ENCODE measurements at places on chromosomes 3 and 15.

DNA sequence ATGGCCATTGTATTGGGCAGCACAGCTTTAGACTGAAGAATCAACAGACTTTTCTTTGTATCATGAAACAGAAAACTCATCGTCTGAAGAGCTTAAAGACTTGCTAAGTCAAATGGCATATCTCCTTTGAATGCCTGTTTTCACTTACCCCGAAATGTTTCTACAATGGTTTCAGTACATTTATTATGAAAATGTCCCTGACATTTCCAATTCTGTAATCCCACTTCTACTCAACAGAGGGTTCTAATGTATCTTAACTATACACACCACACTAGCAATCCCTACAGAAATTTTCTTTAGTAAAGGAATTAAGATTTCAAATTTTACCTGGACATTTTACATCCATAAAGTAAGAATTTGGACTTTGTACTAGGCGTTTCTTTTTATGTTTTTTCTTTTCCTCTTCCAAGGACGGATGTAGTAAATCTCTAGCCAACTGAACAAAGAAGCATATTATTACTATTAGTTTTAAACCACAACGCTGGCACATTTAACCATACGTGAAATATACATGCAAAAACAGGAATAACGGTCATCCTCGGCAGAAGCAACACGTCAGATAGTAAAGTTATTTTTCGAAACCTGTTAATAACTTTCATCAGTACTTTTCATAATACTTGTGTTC lies 1.1 kb downstream of the RPS27L start:
- DNase-seq: no peak

- DNase-seq: no peak
Observed at GRCh38 chr3:58249358-58250092, 11.9 kb downstream of the ABHD6 start.

DNA sequence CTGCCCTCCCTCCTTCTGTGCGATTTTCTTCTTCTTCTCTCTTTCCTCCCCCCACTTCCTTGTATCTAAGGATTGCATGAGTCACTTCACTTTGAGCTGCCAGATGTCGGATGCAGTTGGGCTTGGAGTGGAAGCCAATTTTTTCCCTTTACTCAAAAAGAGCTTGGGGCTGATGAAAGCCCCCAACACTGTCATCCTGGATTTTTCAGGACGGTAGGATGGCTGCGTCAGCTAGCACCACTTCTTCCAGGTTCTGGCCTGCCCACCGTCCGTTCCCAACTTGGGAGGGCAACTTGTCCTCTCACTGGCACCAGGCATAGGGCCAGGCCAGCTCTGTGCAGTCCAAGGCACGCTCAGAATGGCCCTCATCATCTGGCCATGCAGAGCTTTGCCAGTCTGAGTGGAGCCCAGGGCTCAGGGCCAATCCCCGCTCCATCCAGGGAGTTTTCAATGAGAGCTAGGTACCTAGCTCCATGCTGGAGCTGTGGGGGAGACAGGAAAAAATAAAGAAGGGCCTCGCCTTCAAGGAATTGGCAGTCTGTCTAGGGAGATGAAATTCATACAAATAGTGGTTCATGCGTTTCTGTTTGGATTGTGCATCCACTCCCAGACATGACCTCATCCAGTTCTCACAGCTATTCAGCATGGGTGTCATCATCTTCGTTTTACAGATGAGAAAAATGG lies 47.7 kb upstream of the INSYN1 start:
- no peak for DNase-seq

DNA sequence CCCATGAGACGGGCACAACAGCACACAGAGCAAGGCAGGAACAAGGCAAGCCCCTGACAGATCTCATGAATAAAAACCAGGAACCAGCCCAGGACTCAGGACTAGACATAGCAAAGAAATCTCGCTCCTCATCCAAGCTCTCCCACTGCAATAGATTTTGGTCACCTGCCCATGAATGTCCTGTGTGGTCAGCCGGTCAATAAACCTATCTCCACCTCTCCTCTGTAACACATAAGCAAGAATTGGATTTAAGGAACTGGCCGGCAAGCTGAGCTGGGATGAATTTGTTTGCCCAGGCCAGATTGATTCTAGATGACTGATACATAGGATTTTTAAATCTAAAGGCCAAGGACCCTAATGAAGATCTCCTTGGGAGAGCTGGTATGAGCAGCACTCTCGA lies 46.3 kb upstream of the SMAD3 start:
- no peak for DNase-seq

GRCh38 chr3:182234881-182235280 lies 523.2 kb downstream of the SOX2 start:
- no peak for DNase-seq

DNA sequence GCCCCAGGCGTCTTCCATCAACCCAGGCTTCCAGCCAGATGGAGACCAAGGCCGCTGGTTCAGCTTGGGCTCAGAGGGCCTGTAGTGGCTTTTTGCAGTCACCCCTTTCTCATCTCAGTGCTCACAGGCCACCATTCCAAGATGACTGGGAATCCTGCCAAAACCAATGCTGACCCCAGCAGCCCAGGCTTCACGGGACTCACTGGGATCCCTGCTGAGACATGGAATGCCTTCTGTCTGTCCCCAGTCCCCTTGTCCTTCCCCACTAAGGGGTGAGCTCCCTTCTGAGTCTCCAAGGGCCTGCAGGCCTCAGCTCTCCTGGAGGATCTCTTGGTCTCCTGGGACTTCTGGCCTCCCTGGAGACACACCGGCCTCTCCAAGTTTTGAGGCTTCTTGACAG lies 77.4 kb upstream of the SEC13 start:
- DNase-seq: no peak

DNA sequence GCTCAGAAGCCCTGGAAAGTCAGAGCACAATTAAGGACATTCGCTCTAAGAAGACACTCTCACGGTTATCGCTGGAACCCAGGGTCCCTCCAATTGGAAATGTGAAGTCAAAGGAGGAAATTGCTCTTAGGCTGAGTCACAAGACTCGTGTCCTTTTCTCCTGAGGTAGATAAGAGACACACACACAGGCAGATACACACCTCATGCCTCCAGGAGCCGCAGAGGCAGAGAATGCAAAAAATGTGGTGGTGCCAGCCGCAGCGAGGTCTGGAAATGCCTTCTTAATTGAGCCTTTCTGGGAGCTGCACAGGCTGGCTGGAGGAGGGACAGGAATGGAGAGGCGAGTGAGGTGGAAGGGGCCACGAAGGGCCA lies 189.3 kb downstream of the OPA1 start:
- DNase-seq: no peak

- DNase-seq: no peak
Observed at GRCh38 chr15:29225534-29226234, 43.9 kb downstream of the NSMCE3 start.

DNA sequence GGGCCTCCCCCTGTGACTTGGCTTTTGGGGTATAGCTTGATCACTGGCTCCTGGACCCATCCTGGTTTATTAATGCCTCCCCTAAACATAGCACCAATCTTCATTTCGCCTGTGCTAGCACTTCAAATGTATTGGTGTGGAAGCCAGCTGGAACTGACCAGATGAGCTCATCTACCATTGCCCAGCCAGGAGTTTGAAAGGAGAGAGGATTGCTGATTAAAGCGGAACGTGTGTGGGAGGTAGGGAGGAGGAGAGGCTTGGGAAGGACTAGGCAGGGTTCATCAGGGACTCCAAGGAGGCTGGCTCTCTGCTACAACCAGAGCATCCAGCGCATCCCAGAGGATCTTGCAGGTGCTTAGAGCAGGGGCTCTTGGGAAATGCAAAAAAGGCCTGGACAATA lies 34.4 kb upstream of the TLE3 start:
- no peak for DNase-seq

DNA sequence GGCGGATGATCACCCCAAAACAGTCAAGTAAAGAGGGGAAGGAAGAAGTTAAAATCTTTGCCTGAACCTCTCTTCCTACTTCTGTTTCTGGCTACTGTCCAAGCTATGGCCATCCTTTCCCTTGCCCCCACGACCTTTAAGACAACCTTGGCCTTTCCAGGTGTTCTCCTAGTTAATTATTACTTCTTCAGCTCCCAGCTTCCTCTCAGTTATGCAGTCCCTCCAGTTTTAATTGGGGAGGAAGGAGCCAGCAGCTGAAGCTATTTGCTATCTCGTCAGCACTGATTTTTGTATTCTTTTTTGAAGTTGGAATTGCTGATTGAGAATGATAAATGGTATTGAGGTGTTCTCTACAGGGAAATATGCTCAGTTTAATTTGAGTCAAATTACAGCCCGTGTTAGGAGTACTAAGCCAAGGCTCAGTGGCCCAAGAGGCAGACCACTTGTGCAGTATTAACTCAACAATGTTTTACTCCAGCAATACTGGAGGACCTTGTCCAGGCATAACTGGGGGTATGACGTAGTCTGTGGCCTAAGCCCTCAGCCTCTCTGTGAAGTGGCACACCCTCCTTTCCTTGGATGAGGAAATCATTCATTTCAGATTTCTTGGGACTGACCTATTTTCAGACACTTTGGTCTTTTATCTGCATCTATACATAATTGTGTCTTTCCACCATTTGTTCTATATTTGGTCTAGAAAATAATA lies 336.9 kb downstream of the SLC9A9 start:
- no peak for DNase-seq

GRCh38 chr15:65326117-65326526 lies 21.6 kb downstream of the RNU5B-1 start:
- no peak for DNase-seq

- no peak for DNase-seq
Observed at GRCh38 chr3:124424396-124424795, 305.9 kb upstream of the UMPS start.

DNA sequence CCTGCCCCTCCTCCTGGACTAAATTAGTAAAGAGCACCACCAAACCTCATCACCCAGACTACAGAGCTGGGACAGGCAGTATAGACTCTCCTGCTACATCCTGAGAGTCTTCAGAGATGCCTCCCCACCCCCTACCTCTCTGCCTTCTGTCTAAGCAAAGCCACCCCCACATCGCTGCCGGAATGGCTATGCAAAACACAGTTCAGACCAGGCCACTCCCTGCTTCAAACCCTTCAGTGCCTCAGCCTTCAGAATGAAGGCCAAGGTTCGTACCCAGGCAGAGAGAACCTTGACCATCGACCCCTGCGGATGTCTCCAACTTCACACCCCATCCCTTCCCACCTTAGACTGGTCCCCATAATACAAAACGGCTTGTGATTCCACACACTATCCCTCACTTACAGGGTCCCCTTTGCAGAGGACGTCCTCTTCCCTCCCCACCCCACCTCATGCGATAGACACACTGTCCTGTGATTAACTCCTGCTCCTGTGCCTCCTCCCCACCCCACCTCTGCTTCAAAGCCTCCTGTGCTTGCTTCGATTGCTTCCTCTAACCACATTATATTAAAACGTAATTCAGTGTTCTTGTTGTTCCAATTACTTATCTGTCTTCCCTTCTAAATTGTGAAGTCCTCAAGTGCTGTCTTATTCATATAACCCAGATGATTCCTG lies 175.3 kb downstream of the UACA start:
- DNase-seq: no peak

- DNase-seq: no peak
Observed at GRCh38 chr3:145266368-145266767, 894.6 kb downstream of the PLOD2 start.

GRCh38 chr3:123790254-123791072 lies 93.7 kb downstream of the MYLK start:
- DNase-seq: no peak

DNA sequence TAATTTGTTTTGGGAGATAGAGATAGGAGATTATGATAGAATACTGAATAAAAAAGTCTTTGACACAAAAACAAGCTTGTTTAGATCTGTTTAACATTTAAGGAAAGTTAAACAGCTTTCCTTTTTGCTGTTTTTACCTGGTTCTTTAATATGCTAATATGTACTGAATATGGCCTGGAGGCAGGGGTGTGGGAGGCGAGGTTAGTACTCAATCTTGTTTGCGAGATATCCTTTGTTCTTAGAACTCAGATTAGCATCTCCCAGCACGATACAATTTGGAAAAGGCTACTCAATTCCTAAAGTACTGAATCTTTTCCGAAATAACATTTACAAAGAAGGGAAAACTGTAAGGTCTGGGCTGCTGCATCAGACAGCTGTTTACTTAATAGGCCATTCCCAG lies 40.8 kb upstream of the ST3GAL6 start:
- no peak for DNase-seq

GRCh38 chr3:151550025-151550618 lies 89.3 kb upstream of the IGSF10 start:
- no peak for DNase-seq

DNA sequence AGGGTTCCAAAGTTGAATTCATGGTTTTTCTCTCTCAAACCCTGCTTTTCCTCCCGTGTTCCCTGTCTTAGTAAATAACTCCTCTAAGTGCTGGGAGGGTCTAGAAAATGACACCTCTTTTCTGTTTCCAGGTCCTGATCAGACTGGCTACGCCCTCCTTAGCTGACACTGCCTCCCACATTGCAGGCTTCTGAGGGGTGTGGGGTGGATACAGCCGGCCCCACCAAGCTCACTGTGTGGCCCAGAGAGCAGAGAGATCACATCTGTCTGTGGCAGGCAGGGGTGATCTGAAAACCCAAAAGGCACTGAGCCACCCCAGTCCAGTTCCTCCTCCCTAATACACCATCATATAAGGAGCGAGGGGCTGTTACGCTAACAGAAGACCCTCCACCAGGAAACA lies 62.7 kb downstream of the BDH1 start:
- no peak for DNase-seq

- no peak for DNase-seq
Observed at GRCh38 chr3:131714585-131715220, 211.9 kb upstream of the MRPL3 start.

GRCh38 chr15:68875377-68876116 lies 54.8 kb upstream of the SPESP1 start:
- peak; percentile 77 for DNase-seq

- no peak for DNase-seq
Observed at GRCh38 chr3:41593774-41594173, 368.1 kb downstream of the ULK4 start.

DNA sequence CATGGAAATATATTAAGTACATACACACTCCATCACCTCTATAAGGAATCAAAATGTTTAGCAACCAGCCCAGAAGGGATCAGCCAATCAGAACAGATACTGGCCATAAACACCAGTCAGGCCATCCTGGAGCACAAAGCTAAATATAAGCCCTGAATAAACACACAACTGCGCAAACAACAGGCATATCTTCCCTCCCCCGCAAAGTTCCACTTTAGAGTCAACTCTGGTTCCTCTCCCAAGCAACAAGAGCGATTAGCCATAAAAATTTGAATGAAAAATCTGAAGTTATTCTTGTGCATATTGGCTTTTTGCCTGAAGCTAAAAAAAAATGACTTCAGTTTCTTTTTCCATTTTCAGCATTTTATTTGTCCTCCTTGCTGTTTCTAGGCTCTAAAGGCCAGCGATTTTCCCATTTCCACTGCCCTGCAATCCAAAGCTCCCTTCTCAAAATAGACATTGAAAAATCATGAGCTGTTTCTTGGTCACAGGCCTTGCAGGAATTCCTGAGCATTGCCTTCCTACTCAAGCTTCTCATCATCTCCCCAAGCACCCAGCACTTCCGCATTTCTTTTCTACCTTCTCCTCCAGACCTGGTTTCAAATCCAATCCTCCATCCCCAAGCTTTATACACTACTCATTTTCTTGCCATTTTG lies 247.9 kb downstream of the ZMAT3 start:
- DNase-seq: no peak

DNA sequence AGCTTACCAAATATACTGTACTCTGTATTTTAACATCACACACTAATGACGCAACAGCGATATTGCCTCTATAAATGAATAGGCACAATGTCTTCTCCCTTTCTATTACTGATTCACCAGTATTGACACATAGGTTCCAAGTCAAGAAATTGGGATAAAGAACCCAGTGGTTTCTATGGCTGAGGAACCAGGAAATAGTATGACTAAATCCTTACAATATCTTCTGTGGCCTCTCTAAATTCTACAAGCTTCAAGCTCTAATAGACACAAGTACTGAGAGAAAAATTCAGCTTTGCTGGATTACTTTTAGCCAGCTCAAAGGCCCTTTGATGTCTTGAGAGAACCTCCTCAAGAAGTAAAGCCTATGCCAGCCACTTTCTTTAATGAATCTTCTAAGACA lies 162.5 kb downstream of the DPH6 start:
- no peak for DNase-seq

All from stimulated activated CD4-positive, alpha-beta T cell treated with anti-CD3 and anti-CD28 coated beads, TNF-alpha, amount 100 ng/mL, for 48 hours (primary cell).